ENCODE measurements at places on chromosomes 4 and X.
A peak's percentile ranks its signal among the peaks of the same experiment; 100 is the strongest.

- no peak for DNase-seq
Observed at GRCh38 chr4:153534792-153535629, 68.9 kb downstream of the TMEM131L start.

- no peak for DNase-seq
Observed at GRCh38 chr4:86035688-86036087, 324.2 kb downstream of the MAPK10 start.

- no peak for DNase-seq
Observed at GRCh38 chrX:37825215-37825842, 22.0 kb downstream of the DYNLT3 start.

GRCh38 chrX:46447384-46447783 lies 97.8 kb downstream of the ZNF674 start:
- DNase-seq = no peak

- DNase-seq = no peak
Observed at GRCh38 chr4:88286897-88287296, 2.5 kb upstream of the PPM1K start.

DNA sequence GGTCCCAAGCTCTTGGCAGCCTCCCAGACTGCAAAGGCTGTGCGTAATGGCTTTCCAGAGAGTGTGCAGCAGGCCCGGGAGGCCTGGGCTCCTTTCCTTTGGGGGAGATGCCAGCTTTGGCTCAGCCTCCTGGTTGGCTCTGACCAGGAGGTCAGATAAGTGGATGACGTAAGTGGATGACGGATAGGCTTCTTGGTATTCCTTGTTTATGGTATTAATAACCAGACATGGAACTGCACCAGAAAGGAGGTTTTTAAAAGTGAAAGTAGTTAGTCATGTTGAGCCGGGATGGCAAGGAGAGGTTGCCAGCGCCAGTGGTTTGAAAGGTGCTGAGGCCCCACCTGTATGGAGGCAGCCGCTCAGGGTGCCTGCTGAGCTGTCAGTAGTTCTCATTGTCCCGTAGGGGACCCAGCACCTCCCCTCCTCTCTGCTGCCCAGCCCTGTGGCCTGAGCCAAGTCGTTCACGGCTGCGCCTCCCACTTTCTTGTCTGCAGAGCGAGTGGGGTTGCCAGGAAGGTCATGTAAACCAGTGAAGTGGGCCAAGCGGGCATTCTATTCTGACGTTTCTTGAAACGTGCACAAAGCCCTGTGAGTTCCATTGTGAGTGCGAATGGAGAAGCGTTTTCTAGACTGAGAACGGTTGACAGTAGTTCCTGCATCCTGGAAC lies 28.7 kb upstream of the STOX2 start:
- peak; percentile 37 for DNase-seq

DNA sequence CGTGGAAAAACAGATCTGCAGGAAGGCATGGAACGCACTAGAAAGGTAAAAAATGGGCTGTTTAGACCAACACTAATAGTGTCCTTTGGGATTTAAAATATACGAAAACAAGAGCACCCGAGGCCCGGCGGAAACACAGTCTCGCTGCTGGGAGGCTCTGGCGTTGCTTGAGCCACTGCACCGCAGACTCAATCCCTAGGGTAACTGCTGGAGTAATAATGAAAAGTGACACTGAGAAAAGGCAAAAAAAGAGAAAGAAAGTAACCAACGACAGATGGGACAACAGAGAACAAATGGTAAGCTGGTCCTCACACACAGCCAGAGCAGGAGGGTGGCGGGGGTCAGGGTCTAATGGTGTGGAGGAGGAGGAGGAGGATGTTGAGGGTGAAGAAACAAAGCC lies 15.4 kb downstream of the IRAK1 start:
- no peak for DNase-seq

GRCh38 chrX:120408168-120408567 lies 46.3 kb downstream of the ATP1B4 start:
- DNase-seq = no peak

- no peak for DNase-seq
Observed at GRCh38 chr4:154082760-154083535, 294.1 kb upstream of the SFRP2 start.

DNA sequence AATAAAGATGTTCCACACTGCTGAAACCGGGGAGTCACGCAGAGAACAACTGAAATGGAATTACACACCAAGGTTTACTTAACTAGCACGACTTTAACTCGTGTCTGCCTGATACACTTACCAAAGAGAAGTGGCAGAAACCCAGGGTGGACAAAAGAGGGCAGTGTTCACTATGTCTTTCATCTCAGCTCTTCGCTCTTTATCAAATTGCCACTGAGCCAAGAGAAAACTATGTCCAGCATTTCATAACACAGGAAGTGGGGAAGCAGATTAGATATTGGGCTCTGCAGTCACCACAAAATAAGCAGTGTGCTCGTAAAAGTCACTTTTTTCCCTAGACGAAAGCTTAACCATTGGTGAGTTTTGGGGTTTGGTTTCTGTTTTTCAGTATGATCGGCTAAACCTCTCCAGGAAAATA lies 155.7 kb downstream of the CHIC2 start:
- DNase-seq = peak; percentile 74

DNA sequence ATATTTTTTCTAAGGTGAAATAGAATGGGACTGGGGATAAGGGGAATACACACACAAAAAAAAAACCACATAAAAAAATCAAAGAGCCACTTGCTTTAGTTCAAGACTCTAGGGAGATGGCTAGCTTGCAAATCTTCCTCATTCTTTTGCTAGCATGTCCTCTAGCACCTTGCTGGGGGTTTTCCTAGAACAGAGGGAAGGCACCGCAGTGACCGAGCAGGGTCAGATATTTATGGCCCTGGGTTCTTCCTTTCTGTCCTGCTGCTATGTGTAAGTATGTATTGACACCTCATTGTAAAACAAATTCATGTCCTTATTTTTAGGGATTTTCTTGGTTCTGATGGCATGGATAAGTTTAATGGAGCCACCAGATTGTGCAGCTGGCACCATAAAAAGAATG lies 81.2 kb downstream of the SHISA3 start:
- no peak for DNase-seq

DNA sequence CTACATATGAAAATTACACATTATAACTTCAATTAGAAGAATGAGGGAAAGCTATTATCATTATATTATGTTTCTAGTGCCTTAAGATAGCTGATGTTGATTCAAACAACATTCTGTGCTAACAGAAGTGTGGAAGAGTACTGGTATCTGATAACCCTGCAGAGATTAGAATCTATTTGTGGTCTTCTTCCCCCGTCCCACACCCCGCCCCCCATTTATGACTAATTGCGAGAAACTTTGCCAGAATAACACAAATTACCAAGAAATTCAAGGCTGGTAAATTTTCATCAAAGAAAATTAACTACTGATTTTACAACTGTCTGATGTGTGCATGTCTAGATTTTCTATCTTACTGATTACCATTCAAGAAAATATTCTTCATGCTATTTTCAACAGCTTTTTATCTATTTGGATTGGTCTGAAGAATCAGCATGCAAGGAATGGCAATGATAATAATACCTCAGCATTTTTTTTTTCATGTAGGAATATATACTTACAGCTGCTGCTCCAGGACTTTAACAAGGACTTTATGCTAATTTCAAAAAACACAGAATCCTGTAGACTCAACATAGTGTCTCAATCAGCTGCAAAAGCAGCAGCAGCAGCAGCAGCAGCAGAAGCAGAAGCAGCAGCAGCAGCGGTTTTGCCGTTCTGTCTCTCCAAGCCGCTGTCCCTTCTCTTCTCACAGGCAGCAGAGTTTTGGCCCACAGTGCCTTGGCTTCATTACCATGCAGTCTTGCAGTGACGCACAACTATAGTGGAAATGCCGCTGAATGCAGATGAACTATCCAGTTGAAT lies 126.7 kb downstream of the FRYL start:
- DNase-seq = no peak

DNA sequence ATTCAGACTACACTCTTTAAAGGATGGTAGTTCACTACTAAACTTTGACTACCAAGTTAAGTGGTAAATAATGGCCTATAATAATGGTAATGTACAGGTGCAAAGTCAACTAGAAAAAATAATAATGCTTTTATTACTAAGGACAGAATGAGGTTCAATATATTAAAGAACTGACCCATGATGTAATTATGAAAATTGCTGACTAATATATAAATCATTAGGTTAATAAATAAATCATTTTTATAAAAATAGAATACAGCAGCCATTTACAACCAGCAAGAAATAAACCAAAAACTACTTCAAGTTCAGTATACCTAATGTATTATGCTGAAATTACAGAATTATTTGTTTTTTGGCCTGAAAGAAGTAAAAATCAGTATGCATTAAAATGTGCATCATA lies 577.2 kb downstream of the PPARGC1A start:
- DNase-seq = no peak

GRCh38 chr4:154471032-154471431 lies 20.6 kb downstream of the DCHS2 start:
- no peak for DNase-seq

GRCh38 chrX:74536832-74537371 lies 77.5 kb downstream of the RLIM start:
- DNase-seq = no peak

- no peak for DNase-seq
Observed at GRCh38 chr4:52015366-52015765, 4.8 kb downstream of the LRRC66 start.

- DNase-seq = no peak
Observed at GRCh38 chr4:138185859-138186645, 56.1 kb downstream of the SLC7A11 start.

DNA sequence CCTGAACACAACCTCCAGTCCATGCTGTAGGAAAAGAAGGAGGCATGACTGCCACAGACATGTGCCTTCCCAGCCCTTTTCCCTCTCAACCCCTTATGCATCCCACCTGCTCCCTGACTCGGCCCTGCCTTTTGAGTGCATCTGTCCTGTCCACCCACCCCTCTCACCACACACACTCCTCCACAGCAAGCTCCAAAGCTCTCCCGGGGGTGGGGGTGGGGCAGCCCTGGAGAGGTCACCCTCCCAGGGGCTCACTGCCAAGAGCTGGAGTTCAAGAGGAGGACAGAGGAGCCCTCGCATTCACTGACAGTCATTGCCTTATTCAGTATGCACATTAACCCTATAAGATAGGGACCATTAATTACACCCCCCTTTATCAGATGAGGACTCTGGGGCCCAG lies 46.6 kb upstream of the MAMLD1 start:
- DNase-seq = no peak

GRCh38 chrX:109840585-109840984 lies 107.5 kb upstream of the ACSL4 start:
- DNase-seq = no peak

DNA sequence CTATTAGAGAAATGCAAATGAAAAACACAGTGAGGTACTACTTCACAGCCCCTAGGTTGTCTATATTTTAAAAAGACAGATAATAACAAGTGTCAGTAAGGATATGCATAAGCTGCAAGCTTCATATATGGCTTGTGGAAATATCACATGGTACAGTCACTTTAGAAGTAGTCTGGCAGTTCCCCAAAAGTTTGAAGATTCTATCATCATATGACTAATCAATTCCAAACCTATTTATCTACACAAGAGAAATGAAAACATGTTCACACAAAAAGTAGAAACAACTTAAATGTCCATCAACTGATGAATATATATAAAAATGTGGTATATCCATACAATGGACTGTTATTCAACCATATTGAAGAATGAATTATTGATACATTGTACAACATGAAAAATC lies 185.8 kb upstream of the STK26 start:
- no peak for DNase-seq

DNA sequence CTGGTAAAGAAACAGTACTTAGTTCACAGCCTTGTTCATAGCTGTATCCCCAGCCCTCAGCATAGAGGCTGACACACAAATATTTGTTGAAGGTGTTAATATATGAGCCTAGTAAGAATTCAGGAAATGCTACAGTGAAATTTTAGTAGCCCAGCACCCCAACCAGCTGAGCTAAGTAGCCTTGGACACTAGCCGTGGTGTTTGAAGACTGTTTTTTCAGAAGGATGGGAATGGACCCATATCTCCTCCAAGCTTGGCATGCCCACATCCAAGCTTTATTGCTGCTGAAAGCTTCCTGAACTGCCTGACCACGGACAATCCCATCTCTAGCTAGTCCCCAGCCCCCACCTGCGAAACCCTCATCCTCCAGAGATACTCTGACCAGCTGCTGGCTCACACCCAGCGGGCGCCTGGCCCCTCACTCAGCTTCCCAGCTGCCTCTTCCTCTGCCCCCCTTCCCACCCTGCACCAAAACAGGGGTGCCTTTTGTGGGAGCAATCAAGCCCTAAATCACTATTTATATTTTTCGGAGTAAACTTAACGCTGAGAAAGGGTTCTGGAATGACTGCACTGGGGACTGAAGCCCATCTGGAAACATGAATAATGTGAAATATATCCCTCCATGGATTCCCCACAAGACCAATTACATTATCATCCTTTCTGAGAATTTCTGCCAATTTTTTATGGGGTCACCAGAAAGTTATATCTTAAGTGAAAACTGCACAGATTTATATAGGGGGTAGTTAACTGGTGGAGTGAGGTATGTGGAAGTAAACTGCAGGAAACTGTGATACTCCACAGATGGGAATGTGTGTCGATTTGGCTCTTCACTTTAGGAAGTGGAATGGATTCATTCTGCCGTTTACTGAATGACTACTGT lies 41.1 kb upstream of the CBR4 start:
- no peak for DNase-seq

GRCh38 chr4:61336488-61336887 lies 136.4 kb downstream of the ADGRL3 start:
- no peak for DNase-seq

GRCh38 chr4:126209147-126209546 lies 894.4 kb downstream of the FAT4 start:
- DNase-seq = no peak

DNA sequence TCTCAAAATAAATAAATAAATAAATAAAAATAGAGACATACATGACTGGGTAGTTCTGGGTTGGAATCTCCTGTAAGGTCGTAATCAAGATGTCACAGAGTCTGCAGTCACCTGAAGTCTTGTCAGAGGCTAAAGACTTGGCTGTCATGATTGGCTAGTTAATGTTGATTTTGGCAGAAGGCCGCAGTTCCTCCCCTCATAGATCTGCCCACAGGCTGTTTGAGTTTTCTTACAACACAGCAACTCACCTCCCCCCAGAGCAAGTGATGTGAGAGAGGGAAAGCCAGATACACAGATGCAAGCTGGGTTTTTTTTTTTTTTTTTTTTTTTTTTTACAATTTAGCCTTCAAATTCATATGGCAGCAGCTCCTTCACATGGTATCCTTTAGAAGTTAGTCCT lies 36.4 kb upstream of the BMPR1B start:
- no peak for DNase-seq

GRCh38 chr4:22595684-22596083 lies 79.8 kb upstream of the ADGRA3 start:
- DNase-seq = no peak

DNA sequence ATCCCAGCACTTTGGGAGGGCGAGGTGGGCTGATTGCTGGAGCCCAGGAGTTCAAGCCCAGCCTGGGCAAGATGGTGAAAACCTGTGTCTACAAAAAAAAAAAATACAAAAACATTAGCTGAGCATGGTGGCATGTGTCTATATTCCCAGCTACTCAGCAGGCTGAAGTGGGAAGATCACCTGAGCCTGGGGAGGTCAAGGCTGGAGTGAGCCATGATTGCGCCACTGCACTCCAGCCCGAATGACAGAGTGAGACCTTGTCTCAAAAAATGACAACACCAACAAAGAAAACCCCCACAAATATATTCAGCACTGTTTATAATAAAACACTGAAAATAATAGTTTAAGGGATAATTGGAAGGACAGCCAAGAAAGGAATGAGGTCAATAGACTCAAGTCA lies 3.6 kb upstream of the ELOVL6 start:
- no peak for DNase-seq

- peak; percentile 57 for DNase-seq
Observed at GRCh38 chr4:112075129-112075753, 70.0 kb upstream of the FAM241A start.
